ENCODE measurements at places on chromosomes 7 and 10.

GRCh38 chr10:6070660-6071059 lies 8.5 kb upstream of the IL2RA start:
- peak; percentile 83 for DNase-seq

DNA sequence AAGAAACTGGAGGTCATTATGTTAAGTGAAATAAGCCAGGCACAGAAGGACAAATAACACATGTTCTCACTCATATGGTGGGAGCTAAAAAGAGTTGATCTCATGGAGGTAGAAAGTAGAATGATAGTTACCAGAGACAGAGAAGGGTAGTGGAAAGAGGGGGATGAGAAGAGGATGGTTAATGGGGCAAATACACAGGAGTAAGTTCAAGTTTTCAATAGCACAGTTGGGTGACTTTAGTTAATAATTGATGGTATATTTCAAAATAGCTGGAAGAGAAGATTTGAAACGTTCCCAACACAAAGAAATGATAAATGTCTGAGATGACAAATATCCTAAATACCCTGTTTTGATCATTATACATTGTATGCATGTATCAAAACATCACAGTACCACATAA lies 261.8 kb downstream of the THSD7A start:
- no peak for DNase-seq

- DNase-seq: no peak
These were observed 128.6 kb downstream of the OAT start for GRCh38 chr10:124289851-124290795.

GRCh38 chr7:90187507-90188050 lies 24.0 kb upstream of the STEAP2 start:
- DNase-seq: no peak

DNA sequence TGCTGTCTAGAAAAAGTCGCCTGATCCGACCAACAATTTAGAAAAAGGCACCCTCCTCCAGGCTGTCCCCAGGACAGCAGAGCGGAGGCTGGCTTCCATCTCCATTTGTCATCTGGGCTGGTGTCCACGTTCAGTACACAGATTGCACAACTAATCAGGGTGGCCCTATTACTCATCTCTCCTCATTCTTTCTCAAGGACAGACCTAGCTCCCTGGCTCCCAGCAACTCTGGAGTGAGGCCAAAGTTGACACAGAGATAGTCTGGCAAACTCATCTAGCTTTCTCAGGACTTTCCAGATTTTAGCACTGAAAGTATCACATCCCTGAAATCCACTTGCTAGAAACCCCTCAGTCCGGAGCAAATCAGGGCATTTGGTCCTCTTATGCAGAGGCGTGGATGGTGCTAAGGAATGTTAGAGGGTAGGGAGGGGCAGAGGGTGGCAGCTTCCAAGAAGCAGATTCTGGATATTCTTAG lies 75.1 kb downstream of the DNAH11 start:
- no peak for DNase-seq

GRCh38 chr7:137474540-137475026 lies 131.1 kb upstream of the PTN start:
- DNase-seq: no peak

- no peak for DNase-seq
These were observed 1.6 kb upstream of the GTF2I start for GRCh38 chr7:74655768-74656440.

- no peak for DNase-seq
These were observed 274.7 kb upstream of the HGF start for GRCh38 chr7:82044497-82045080.

DNA sequence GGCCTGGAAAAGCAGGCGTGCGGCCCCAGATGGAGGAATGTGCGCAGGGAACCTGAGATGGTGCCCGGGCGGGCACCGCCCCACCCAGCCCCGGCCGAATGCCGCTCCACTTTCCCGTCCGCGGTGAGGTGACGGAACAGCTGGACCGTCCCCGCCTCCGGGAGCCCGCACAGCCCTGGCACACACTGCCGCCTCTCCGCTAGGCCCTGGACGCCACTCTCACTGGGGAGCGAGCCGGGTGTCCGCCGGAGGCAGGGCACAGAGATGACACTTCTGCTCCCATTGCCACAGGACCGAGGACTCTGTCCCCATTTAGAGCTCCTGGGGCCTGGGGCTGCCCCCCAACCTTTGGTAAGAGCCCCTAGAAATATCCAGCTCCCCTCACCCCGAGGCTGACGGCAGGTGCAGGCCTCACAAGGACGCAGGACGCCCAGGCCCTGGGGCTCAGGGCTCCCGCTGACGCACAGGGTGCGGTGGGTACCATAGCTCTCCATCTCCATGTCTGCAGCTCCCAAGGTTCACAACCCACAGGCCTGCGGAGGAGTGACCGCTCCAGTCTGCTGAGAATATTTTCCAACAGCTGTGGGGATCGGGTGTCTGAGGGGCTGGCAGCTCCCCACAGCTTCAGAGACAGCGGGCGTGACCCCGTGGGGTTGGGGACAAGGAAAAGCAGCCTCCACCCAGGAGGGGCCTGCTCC lies 52.2 kb upstream of the PDGFA start:
- no peak for DNase-seq

- DNase-seq: no peak
These were observed 30.8 kb upstream of the SCIN start for GRCh38 chr7:12539681-12540080.

- no peak for DNase-seq
These were observed 110.9 kb downstream of the SGMS1 start for GRCh38 chr10:50512743-50513416.

DNA sequence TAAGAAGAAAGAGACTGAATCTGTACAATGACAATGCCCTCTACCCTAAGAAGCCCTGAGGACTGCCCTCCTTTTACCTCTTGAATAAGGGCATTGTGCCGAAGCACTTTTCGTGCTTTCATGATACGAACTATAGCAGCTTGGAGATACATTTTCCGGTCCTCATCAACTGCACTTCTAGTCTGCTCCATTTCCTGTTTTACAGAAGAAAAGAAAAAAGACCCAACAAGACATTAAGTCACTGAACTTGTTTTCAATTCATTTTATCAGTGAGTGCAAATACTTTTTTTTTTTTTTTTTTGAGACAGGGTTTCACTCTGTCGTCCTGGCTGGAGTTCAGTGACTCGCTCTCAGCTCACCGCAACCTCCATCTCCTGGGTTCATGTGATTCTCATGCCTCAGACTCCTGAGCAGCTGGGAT lies 78.4 kb downstream of the CUL2 start:
- no peak for DNase-seq

DNA sequence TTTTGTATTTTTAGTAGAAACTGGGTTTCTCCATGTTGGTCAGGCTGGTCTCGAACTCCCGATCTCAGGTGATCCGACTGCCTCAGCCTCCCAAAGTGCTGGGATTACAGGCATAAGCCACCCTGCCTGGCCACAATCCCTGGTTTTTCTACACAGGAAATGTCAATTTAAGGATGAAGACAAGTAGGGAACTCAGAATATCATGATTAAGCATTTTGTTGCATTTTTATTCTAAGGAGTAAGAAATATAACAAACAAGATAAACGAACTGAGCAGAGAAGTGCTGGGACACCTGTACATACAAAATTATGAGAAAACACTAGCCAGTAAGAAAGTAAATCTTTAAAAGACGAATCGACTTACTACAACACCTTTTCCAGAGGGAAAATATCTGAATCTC lies 69.3 kb downstream of the CUBN start:
- DNase-seq: no peak

GRCh38 chr7:25261545-25262140 lies 33.4 kb upstream of the NPVF start:
- DNase-seq: no peak

DNA sequence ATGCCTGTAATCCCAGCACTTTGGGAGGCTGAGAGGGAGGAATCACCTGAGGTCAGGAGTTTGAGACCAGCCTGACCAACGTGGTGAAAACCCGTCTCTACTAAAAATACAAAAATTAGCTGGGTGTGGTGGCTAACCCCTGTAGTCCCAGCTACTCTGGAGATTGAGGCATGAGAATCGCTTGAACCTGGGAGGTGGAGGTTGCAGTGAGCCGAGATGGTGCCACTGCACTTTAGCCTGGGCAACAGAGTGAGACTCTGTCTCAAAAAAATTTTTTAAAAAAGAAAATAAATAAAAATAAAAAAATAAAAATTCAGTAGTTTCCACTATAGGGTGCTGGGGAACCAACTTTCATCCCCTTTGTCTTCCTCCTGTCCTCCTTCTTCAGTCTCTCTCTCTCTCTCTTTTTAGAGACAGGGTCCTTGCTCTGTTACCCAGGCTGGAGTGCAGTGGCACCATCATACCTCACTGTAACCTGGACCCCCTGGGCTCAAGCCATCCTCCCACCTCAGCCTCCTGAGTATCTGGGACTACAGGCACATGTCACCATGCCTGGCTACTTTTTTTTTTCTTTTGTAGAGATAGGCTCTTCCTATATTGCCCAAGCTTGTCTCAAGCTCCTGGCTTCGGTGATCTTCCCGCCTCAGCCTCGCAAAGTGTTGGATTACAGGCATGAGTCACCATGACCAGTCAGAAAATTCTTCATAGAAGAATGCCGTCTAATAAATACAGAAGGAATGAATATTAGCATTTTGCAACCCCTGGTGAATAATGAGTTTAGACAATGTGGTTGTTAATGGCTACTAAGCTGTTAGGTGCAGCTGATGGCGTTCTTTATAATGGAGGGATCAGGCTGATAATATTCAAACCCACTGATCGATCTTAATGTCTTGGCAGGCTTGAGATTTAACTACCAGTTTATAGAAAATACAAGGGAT lies 20.6 kb downstream of the RBM20 start:
- DNase-seq: no peak

GRCh38 chr10:16845248-16845647 lies 28.0 kb upstream of the RSU1 start:
- DNase-seq: no peak

- no peak for DNase-seq
These were observed 228.5 kb upstream of the CACNA2D1 start for GRCh38 chr7:82672078-82672477.

GRCh38 chr10:129615921-129616525 lies 149.0 kb downstream of the MGMT start:
- DNase-seq: no peak

DNA sequence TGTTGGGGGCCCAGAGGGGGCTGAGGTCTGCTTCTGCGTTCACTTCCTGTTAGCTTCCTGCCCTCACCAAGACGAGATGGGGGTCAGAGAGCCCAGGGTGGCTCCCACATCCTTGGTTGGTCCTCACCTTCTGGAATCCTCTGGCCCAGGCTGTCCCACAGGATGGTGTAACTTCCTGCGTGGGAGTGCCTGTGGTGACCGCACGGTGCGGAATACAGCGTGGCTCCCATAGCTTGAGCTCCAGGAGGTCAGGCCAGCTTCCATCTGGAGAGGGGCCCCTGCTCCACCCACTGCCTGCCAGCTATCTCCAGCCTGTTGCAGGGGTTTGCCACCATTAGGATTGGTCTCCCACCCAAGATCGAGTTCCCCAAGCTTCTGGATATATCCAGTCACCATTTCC lies 681.2 kb upstream of the FOXK1 start:
- DNase-seq: no peak

GRCh38 chr7:139822855-139823254 lies 6.2 kb upstream of the TBXAS1 start:
- no peak for DNase-seq

DNA sequence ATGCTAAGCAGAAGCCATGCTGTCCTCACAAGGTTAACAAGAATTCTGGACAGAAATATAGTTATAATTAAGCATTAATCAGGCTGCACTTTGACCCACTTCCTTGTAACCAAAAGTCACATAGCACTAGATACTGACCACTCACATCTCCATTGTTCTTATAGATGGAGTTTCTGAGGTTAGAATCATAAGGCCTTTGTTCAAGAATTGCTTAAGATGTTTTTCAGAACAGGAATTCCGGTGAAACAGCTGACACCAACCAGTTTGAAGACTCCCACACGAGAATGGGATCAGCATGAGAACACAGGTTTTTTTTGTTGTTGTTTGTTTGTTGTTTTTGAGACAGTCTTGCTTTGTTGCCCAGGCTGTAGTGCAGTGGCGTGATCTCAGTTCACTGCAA lies 488.3 kb upstream of the NRP1 start:
- DNase-seq: no peak

GRCh38 chr7:81527651-81528050 lies 242.2 kb downstream of the HGF start:
- DNase-seq: no peak

DNA sequence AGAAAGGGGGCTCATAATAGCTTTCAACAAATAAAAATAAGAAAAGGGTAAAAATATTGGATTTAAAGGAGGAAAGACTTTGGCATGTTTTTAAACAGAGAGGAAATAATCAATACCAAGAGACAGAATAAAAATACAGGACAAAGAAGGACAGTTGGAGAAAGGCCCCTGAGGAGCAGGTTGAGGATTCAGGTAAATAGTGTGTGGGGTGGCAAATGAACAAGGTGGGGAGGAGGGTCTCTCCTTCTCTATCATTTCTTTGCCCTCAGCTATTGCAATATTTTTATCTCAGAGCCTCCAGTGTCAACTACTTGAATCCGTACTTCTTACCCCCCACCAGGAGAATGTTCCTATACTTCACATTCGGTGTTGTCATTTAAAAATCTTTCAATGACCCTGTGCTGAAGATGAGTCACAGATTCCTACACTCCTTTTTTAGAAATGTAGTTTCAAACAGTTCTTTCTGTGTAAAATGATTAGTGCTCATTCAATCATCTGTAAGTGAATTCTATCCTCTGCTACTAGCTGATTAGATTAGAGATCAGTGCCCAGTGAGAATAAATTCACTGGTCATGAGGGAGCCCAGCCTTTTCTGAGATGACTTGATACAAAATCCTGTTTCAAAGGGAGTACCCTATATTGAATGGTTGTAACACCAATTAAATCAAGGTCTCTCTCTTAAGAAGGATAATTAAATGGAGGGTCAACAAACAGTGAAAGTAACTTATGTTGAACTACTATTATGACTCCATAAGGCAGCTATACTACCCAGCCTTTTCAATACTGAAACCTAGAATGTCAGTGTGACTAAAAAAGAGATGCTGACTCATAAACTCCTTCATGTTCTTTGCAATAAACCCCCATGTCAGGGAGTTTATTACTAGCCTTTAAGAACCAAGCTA lies 50.4 kb upstream of the WNT16 start:
- no peak for DNase-seq

DNA sequence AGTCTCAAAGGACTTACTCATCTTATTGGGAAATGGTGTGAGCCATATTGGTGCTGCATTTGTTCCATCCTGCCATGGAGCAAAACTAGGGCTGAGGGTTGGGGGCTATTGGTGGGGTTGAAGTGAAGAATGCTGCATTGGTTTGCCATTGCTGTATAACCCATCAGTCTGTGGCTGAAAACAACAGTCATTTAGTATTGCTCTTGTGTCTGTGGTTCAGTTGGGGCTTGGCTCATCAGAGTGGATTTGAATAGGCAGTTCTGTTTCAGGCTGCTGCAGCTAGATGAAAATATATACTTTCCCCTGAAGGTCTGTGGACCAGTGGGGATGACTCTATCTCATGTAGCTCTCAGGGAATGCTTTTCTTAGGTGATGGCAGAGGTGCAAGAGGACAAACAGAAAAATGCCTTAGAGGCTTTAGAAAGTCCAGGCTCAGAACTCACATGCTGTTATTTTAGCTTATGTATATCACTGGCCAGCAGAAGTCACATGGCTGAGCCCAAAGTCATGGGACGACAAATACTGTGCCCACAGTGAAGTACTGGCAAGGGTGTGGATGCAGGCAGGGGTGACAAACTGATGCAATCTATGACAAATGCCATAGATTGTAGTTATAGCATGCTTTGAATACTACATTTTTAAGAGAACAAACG lies 15.2 kb upstream of the EXOC6 start:
- DNase-seq: no peak
